NCI-H1417 treated with DMSO at 0.1 percent for 48 hours (cell line): ENCODE measurements at places on chromosomes 7 and 10.

DNA sequence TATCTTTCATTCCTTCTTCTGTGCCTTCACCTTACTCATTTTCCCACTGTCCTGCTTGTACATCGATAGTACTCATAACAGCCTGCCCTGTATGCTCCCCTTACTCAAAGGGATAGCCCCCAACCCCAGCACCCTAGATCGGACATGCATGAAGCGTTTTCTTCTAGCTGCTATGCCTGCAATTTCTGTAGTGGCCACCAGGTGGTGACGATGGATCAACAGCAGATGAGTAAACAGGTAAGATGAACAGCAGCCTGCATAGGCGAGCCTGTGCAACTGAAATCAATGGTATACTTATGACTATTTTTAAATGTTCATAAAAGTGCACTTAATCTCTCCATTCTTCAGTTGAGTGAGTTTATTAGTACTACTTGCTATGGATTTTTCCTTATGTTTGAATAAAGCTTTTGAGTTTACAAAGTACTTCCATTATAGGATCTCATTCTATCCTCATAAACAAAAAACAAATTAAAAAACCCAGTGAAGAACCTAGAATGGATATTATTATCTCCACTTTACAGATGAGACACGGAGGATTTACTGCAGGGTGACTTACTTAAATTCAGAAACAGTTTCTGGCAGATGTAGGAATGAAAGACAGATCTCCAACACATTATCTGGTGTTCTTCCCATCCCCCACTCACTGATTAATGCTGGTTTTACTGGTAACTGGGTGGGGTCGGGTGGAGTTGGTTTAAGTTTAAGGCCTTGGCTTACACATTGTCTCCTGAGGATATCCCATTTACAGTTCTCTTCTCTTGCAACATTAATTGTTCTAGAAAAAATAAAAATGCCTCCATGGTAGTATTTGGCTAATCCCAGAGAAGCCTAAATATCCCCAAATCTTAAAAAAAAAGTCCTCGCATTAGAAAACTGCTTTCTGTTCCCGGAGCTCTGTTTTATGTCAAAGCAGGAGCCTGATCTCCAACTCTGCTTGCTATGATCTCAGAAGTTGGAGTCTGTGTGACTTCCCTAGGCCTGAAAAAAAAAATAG lies 222.1 kb downstream of the GLI3 start:
- DNase-seq, result no peak

DNA sequence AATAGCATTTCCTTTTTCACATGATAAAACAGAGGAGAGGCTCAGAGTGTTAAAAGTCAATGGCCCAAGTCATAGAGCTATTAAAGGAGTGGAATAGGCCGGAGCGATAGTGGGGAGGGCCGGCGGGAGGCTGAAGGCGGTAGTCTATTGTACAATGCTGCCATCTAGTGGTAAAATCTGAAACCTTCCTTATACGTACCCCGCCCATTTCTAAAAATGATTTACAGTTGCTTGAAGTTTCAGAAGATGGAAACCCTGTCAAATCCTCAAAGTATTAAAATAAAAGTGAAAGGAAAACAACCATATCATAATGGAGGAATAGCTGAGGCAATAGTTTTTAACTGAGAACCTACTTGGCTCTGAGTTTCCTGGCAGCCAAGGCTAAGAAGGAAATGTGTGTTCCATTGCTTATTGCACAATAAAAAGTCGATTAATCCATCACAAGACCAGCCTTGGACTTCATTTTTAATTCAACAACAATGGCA lies 209.1 kb downstream of the CCSER2 start:
- peak; percentile 15 for DNase-seq

DNA sequence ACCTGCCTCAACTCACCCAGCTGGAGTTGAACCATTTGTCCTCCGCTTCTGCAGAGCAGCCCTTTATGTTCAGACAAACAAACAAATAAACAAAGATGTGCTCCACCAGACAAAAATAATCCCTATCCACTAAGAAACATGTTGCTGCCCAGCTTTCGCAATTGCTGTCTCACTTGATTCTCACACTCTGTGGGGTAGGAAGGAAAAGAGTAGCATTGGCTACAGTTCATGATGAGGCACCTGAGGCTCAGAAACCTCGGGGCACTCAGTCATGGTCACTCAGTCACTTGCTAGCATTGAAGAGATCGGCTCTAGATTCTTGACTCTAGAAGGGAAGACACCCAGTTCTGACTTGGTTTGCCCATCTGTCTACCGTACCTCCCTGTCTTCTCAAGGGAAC lies 88.0 kb upstream of the ZMIZ1 start:
- DNase-seq, result no peak

- no peak for DNase-seq
Observed at GRCh38 chr7:158008267-158008666, 579.4 kb downstream of the PTPRN2 start.

GRCh38 chr7:70500261-70500660 lies 631.7 kb upstream of the GALNT17 start:
- DNase-seq, result no peak

DNA sequence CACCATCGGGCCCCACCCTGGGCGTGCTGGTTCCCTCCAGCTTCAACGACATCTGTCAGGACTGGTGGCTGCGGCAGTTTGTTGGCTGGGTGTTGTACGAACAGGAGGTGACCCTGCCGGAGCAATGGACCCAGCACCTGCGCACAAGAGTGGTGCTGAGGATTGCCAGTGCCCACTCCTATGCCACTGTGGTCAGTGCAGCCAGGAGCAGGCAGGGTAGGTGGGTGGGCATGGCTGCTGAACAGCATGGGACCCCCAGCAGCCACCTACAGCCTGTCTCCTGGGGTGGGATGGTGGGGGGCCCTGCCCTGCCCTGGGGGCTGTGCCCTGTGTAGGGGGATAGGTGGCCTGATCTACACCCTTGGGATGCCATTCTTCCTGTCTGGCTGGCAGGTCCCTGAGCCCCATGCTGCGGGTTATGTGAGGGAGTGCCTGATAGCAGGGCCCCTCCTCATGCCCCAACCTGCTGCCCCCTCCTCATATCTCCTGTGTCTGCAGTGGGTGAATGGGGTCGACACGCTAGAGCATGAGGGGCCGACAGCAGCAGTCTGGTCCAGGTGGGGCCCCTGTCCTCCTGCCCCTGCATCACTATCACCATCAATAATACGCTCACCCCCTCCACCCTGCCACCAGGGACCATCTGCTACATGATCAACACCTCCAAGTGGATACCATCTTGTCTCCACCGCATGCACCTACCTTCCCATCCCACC lies 56.9 kb downstream of the ZNF727 start:
- no peak for DNase-seq

DNA sequence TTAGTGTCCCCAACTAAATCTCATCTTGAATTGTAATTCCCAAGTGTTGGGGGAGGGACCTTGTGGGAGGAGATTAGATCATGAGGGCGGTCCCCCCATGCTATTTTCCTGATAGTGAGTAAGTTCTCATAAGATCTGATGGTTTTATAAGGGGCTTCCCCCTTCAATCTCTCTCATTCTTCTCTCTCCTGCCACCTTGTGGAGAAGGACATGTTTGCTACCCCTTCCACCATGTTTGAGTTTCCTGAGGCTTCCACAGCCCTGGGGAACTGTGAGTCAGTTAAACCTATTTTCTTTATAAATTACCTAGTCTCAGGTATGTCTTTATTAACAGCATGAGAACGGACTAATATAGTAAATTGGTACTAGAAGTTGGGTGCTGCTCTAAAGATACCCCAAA lies 365.6 kb downstream of the ANKRD7 start:
- DNase-seq, result no peak

GRCh38 chr10:123909426-123909825 lies 17.8 kb upstream of the CPXM2 start:
- DNase-seq, result no peak

DNA sequence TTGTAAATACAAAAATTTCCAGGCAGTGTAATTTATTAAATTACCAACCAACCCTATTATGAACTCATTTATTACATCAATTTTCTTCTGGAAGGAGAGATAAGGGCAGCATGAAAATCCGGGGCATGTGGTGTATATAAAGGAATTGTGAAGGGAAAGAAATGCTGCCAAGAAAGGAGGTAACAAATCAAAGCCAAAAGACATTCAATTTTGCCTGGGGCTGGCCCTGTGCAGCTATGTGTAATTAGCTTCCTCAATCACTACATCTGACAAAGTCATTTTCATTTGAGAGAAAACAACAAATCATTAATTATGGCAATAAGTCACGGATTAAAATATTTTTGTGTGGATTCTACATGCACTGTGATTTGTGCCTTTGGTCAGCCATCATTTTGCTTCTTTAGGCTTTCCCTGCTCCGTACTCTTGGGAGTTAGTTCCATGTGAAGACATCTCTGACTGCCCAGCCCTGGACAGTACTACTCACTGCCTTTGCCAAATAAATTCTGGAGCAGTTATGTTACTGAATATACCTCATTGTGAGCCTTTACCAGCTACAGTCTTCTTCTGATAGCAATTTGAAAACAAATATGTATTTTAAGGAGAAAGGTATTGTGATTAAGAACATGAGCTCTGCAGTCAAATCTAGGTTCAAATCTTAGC lies 191.7 kb downstream of the RELN start:
- no peak for DNase-seq

GRCh38 chr10:47388879-47389278 lies 4.8 kb upstream of the ZNF488 start:
- no peak for DNase-seq

DNA sequence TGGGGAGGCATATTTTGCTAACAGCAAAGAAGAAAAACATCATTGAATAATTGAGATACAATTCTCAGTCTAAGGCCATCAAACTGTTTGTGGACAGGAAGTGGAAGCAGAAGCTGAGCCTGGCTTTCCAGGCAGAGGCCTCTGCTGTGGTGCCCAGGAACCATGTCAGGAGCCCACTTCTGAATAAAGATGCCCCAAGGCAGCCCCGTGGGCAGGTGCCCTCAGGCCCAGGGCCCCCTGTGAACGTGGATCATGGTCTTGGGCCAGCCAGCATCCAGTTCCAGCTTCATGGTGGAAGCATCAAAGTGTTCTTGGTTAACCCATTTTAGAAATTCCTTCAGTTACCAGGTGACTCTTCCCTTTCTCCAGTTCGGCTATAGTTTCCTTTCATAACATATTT lies 346.8 kb downstream of the PTPRN2 start:
- DNase-seq, result no peak

DNA sequence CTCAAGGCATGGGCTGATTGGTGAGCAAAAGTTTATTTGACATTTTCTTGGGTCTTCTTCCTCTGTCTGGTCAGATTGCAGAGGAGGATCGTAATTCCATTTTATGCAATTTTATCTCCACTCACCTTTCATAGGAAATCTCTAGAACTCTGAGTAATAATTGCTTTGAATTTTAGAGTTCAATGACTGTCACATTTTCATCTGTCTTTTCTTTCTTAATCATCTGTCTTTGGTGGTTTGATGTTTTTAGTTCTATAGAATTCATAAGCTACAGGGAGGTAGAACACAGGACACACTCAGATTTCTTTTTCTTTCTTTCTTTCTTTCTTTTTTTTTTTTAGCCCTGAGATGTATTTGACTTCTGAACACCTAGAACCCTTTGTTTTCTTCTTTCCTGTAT lies 11.6 kb downstream of the GATA3 start:
- no peak for DNase-seq

- no peak for DNase-seq
Observed at GRCh38 chr10:72030762-72031543, 57.4 kb downstream of the SPOCK2 start.

- no peak for DNase-seq
Observed at GRCh38 chr7:118286131-118286530, 61.6 kb downstream of the ANKRD7 start.

DNA sequence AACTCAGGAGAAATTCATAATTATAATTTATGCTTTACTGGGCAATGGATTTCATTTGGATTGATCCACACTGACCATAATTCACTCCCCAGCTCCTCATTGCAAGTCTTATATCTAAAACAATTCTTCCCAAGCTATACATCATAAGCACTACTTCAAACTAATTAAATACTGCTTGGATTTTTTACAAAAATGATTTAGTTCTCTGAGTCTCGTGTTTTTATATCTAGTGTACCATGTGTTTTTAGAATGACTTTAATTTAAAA lies 443.8 kb downstream of the GPAM start:
- no peak for DNase-seq

DNA sequence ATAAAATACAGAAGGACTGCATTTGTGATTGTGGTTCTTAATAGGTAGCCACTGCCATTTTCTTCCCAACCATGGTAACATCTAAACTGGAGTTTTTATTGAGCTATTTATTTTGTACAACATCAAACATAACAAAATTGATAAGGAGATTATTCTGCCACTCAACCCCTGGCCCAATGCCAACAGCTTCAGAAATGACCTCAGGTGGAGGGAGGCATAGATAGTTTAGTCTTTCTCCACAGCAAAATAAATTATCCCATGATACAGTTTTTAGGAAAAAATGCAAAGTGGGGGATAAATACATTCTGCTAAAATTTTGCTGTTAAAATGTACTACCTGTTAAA lies 57.6 kb downstream of the LRRTM3 start:
- DNase-seq, result no peak

GRCh38 chr10:104322416-104322782 lies 15.9 kb downstream of the ITPRIP start:
- DNase-seq, result no peak

GRCh38 chr10:44991571-44991970 lies 9.2 kb upstream of the ZNF22 start:
- no peak for DNase-seq

DNA sequence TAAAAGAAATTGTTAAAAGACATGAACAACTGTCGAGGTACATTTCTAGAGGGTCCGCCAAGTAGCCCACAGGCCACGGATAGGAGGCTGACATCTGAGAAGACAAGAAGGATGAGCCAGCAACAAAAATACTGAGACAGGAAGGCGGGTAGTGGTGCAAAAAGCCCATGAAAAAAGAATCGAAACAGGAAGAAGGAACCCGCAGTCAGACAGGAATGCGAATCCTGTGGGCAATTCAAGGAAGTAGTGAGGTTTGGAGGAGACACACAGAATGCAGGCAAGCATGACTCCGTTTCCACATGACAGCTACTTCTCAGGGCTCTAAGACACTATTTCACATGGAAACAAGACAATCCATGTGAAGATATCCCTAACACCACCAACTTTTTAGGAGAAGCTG lies 125.2 kb downstream of the DOCK4 start:
- no peak for DNase-seq

GRCh38 chr7:27359181-27360125 lies 116.9 kb downstream of the EVX1 start:
- DNase-seq, result no peak

- DNase-seq, result no peak
Observed at GRCh38 chr7:75854233-75854632, 24.6 kb upstream of the RHBDD2 start.

- no peak for DNase-seq
Observed at GRCh38 chr7:27262121-27262520, 19.5 kb downstream of the EVX1 start.

- no peak for DNase-seq
Observed at GRCh38 chr7:51647486-51647885, 330.9 kb upstream of the COBL start.
